ENCODE measurements at places on chromosomes 7 and 10.

DNA sequence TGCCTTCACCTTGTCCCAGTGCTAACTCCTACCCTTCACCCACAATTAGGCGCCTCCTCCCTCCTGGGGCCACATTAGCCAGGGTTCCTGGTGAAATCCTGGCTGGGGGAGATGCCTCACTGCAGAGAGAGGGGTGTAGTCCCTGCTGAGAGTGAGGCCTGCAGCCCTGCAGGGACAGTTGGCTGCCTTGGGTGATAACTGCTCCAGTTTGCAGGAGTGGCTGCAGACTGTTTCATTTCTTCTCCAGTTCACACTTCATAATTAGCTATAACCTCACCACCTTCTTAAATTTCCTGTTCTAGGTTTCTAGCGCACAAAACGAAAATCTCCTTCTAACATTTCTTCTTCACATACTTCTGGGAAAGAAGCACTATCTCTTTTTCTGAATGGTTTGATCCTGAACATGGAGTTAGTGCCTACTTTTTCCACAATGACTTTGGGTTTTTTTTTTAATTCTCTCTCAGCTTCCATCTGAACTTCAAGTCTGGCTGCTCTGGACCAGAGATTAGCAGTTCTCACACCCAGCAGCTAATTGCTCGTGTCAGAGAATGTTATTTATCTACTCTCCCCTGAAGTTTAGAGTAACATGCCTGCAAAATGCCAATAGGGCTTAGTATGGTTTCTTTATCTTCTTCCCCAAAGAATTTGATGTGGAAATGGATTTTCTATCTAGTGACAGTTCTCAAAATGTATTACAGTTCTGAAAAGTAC lies 15.5 kb upstream of the JAZF1 start:
- peak; percentile 89 for DNase-seq

DNA sequence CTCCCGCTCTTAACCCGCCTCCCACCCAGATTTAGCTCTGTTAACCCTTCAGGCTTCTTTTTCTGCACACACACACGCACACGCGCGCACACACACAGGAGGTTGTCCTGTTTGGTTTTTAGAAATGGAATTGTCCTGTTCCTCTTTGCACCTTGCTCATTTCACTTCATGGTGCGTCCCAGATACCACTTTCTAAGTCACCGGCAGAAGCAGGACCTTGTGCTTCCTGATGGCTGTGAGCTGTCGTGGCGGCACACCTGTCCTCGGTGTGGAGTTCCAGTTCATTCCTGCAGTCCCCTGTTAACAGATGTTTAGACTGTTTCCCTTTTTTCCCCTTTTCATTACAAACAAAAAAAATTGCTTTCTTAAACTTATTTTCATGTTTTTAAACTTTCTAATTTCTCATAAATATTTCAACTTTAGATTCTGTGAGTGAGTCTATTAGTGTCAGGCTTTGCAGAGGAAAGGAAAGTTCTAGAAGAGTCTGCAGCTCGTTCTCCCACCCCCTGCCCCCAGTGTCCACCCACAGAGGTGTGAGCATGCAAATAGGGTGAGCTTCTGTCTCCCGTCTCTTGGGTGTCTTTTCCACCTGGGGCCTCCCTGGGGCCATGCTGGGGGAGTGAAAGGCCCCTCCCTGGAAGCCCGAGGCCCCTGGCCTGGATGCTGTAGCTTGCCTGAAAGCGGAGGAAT lies 85.5 kb downstream of the LHPP start:
- no peak for DNase-seq

DNA sequence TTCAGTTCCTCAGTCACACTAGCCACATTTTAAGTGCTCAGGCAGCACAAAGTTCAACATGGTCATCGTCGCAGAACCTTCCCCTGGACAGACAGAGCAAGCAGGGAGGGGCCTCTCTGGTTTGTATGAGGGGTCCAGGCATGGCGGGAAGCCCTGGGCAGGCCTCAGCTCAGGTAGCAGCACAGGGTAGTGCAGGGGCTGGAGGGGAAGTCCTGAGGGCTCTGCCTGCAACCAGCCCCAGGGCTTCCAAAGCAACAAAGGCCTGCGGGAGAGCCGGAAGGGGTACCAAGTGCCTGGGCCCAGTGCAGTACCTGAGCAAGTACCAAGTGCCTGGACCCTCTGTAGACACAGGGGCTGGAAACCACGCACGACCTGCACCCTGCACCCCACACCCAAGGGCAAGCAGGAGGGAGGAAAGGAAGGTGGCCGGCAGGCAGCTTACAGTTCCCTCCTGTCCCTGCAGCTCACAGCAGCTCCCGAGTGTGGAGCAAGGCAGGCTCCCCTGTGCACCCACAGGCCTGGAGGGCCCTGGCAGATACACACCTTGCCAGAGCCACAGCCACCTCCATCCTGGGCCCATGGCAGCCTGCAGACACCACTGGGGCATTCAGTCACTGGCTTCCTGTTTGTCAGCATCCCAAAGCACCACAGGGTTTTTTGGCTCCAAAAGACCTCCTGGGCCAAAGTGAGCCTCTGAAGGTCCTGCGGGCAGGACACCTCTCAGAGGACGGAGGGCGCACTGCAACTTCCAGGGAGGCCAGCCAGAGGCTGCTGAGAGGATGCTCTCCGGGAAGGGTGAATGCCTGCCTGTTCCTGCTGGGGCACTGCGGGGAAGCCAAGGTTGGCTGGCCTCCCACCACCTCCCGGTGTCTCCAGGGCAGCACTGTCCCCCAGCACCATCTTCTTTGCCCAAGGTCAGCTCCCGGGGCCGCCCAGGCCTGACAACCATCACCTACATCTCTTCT lies 6.5 kb upstream of the RET start:
- no peak for DNase-seq

DNA sequence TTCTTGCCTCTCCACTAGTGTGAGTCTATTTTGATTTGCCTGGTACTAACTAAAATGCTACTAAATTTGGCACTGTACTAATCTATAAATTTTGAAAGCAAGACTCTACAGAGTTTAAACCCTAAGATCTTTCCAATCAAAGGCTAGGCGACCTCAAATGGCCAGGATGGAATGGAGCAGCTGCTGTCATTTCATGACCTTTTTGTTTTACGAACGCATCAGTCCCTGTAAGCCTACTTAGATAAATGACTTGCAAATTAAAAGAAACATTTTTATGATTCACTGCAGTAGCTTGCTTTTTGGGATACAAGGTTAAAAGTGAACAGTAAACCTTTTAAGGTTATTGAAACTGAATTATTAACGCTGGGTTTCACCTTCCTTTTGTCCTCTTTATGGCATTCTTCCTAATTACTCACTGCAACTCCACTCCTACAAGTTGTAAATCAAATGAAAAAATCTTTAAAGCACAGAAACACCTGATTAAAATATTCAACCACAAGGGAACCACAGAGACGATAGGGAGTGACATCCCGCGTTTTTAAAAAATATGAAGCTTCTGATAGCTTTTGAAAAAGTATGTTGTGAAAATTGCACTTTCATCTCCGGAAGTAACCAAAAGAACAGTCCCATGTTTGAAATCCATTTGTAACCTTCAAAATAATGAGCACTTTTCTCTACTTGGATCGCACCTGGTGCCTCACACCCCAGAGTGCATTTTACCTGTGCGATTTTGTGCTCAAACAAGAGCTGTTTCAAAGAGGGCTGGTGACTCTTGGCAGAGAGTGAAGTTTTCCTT lies 595.1 kb downstream of the PARD3 start:
- no peak for DNase-seq

- no peak for DNase-seq
These were observed 980.0 kb downstream of the DNAJB9 start for GRCh38 chr7:109549471-109550193.
